ENCODE measurements at places on chromosomes 4 and X.
A peak's percentile ranks its signal among the peaks of the same experiment; 100 is the strongest.

GRCh38 chr4:2296631-2297601 lies 35.0 kb upstream of the MXD4 start:
- peak; percentile 26 for DNase-seq

DNA sequence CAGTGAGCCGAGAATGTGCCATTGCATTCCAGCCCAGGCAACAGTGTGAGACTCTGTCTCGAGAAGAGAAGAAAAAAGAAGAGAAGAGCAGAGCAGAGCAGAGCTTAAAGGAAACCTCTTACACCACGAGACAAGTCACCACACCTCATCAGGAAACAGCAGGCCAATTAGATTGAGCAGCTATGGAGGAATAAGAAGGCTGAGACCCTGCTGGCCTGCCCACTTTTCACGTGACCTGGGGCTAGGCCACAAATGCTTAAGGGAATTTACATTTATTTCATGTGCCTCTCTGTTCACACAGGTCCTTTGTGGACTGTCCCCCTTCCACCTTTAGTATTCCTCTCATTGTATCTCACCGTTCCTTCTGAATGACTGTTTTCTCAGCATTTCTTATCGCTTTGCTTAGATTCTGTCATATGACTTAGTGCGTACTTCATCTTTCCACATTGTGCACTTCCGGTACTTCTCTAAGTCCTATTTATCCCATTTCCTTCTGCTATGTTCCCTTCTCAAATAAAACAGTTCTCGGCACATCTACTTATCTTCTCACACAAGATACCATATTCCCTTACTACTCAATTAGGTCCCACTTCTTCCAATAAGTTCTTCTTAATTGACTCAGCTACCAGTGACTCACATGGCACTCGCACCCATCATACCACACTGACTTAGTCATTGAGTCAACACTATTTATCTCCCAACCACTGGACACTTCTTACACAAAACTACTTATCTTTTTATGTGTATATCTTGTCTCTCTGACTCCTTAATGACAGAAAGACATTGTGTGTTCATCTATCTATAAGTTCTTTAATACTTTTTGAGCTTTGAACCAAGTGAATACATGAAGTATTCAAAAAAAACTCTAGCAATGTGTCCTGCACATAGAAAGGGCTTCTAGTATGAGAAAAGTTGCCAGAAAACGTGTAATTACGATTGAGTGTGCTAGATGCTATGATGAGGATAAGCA lies 11.0 kb downstream of the CUL4B start:
- no peak for DNase-seq

DNA sequence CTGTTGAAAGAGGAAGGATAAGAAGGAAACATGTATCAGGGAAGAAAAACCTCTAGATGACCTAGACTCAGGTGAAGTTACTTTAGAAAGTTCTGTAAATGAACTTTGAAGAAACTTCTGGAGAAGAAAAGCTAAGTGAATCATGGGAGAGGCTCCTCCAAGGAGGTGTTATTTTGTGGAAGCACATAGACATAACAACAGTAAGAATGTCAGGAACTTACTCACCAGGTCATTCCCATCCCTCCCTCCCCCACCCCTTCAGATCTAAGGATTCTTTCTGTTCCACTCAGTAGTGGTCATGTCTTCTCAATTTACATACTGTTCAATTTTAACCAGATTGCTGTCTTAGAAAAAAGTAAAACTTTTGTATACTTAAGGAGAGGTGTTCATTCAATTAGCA lies 310.5 kb upstream of the DDX53 start:
- DNase-seq: no peak

DNA sequence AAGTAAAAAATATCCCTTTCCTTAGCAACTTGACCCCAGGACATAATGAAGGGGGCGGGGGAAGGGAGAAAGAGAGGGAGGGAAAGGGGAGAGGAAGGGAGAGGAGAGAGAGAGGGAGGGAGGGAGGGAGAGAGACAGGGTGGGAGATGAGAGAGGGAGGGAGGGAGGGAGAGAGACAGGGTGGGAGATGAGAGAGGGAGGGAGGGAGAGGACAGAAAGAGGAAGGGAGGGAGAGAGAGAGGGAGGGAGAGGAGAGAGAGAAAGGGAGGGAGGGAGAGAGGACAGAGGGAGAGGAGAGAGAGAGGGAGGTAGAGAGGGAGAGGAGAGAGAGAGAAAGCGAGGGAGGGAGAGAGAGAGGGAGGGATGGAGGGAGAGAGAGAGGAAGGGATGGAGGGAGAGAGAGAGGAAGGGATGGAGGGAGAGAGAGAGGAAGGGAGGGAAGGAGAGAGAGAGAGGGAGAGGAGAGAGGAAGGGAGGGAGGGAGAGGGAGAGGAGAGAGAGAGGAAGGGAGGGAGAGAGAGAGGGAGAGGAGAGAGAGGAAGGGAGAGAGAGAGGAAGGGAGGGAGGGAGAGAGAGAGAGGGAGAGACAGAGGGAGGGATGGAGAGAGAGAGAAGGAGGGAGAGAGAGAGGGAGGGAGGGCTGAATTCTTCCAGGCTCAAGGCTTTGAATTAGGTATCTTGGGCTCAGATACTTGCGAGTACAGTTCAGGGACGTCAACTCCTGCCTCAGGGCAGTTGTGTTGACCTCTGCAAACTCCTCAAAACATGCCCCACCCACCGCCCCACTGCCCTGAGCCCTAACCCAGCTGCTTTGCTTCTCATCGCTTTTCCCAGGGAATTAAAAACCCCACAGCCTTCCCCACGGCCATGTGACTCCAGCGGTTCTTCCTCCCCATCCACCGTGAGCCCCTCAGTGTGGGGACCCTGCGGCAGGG lies 40.0 kb upstream of the ADRA2C start:
- no peak for DNase-seq

- DNase-seq: no peak
These were observed 14.6 kb upstream of the DCTD start for GRCh38 chr4:182931691-182932345.

DNA sequence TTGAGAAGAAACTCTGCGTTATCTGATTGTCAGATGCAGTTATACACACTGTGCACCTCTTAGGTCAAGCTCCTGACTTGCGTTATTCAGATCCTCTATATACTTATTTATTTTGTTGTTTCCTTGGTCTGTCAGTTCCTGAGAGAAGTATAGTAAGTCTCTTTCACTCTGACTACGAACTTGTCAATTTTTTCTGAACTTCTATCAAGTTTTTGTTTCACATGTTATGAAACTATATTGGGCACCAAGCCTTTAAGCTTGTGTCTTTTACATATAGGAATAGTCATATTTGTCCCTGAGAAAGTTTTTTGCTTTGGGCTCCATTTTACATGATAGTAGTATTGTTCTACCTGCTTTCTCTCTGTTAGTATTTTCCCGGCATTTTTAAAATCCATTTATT lies 31.7 kb downstream of the ZNF275 start:
- no peak for DNase-seq

DNA sequence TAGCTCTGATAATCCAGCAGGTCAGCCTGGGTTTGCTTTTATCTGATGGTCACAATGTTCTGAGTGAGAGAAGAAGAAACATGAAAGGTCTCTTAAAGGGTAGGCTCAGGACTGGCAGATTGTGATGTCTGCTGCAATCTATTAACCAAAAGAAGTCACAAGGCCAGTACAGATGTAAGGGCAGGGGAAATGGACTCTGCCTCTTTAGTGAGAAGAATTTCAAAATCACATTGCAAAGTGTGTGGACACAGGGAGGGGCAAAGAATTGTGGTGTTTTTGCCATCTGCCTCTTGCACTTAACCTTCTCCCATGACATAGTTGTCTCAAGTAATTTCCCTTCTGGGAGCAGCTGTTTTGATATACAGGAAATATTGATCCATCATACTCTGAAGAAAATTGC lies 40.9 kb downstream of the IL1RAPL1 start:
- no peak for DNase-seq

DNA sequence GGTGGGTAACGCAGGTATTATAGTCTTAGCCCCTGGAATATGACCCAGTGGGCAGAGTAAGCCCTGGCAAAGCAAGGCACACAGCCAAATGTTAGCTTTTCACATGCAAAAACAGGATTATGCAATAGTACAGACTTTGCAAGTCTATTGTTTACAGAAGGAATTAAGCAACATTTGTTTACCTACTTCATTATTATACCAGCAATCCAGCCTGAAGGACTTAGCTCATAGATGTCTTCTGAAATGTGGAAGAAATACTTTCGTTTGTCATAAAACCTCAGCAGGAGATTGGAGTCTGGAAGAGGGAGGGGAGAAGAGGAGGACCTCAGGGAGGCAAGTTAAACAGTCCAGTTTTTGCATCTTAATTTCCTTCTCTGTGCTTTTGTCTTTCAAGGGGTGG lies 226.7 kb upstream of the CENPE start:
- DNase-seq: no peak

- no peak for DNase-seq
These were observed 1.4 kb downstream of the PAQR3 start for GRCh38 chr4:78937837-78938236.

- DNase-seq: no peak
These were observed 130.3 kb downstream of the ADGRA3 start for GRCh38 chr4:22385611-22386011.

- peak; percentile 32 for DNase-seq
These were observed 224.3 kb downstream of the DCLK2 start for GRCh38 chr4:150302553-150302952.

GRCh38 chr4:7854216-7854615 lies 85.4 kb downstream of the AFAP1 start:
- DNase-seq: no peak

- peak; percentile 1 for DNase-seq
These were observed 716 bp downstream of the FHIP1A start for GRCh38 chr4:151409470-151410313.

DNA sequence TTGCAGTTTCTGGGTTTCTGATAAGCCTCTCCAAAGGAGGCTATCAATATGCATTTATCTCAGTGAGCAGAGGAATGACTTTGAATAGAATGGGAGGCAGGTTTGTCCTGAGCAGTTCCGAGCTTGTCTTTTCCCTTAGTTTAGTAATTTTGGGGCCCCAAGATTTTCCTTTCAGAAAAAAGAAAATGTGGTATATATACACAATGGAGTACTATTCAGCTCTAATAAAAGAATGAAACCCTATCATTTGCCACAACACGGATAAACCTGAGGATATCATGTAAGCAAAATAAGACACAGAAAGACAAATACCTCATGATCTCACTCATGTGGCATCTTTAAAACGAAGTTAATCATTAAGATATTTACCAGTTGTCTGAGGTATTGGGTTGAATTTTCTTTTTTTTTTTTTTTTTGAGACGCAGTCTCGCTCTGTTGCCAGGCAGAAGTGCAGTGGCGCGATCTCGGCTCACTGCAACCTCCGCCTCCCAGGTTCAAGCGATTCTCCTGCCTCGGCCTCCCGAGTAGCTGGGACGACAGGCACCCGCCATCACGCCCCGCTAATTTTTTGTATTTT lies 540 bp downstream of the ZNF721 start:
- DNase-seq: no peak

- DNase-seq: no peak
These were observed 49.3 kb upstream of the EPHA5 start for GRCh38 chr4:65719635-65720034.

GRCh38 chr4:156401371-156401770 lies 447.7 kb upstream of the CTSO start:
- DNase-seq: no peak
